ENCODE measurements at places on chromosomes 6 and 20.

GRCh38 chr20:44704551-44704971, 10.6 kb upstream of the CCN5 start:
- no peak for DNase-seq

DNA sequence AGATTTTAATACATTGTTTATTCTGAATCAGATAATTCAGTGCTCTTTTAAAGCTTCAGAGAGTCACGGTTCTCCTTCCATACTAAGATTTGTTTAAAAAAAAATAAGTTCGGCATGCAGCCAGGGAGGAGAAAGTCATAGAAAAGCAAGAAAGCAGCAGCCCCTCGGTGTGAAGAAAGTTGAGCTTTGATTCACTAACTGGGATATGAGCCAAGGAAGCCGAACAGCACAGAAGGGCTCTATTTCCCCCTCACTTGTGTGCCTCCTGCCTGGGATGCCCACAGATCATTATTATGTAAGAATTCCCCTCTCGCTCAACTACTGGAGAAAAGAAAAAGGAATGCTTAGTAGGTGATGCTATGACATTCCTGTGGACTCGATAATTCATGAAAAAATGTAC, 69.3 kb upstream of the SYNJ2 start:
- DNase-seq: no peak

GRCh38 chr6:142326540-142326939, 24.7 kb downstream of the ADGRG6 start:
- DNase-seq: no peak

DNA sequence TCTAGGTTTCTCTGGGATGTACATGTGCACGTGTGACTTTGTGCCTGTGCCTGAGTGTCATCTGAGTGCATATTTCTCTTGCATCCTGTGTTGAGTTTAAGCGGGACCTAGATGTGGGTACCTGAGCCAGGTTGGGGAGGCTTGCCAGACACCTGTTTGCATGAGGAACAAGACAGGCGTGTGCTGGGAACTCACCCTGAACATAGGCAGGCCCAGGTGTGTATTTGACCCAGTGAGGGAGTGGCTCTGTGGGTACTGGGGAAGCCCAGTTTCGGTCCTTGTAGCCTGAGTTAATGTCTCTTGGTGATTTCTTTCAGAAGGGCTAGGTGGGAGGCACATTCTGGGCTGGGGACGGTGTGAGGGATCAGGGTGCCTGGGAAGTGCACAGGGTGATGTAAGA, 98.6 kb downstream of the TMEM170B start:
- no peak for DNase-seq

- no peak for DNase-seq
Measured at GRCh38 chr6:15363164-15363522, 117.3 kb downstream of the JARID2 start.

DNA sequence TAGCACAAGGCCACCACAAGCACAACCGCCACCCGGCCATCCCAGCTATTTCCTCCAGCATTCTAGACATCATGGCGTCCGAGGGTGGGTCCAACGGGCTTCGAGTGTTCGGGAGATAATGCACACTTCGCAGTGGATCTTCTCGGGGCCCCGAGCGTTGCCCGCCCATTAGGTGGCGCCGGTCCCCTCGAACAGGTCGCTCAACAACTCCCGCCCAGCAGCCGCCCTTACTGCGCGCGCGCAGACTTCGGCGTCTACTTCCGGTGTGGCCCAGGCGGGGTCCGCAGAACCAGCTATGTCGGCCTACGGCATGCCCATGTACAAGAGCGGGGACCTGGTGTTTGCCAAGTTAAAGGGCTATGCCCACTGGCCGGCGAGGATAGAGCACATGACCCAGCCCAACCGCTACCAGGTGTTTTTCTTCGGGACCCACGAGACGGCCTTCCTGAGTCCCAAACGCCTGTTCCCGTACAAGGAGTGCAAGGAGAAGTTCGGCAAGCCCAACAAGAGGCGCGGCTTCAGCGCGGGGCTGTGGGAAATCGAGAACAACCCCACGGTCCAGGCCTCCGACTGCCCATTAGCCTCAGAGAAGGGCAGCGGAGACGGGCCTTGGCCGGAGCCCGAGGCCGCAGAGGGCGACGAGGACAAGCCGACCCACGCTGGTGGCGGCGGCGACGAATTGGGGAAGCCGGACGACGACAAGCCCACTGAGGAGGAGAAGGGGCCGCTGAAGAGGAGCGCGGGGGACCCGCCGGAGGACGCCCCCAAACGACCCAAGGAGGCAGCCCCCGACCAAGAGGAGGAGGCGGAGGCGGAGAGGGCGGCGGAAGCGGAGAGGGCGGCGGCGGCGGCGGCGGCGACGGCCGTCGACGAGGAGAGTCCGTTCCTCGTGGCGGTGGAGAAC, at the start of gene HDGFL1:
TSS of gene HDGFL1 (plus strand) at position 286 of the 904 bp plus-strand sequence. CDS start at position 296, 10 bp downstream.
- DNase-seq: no peak

DNA sequence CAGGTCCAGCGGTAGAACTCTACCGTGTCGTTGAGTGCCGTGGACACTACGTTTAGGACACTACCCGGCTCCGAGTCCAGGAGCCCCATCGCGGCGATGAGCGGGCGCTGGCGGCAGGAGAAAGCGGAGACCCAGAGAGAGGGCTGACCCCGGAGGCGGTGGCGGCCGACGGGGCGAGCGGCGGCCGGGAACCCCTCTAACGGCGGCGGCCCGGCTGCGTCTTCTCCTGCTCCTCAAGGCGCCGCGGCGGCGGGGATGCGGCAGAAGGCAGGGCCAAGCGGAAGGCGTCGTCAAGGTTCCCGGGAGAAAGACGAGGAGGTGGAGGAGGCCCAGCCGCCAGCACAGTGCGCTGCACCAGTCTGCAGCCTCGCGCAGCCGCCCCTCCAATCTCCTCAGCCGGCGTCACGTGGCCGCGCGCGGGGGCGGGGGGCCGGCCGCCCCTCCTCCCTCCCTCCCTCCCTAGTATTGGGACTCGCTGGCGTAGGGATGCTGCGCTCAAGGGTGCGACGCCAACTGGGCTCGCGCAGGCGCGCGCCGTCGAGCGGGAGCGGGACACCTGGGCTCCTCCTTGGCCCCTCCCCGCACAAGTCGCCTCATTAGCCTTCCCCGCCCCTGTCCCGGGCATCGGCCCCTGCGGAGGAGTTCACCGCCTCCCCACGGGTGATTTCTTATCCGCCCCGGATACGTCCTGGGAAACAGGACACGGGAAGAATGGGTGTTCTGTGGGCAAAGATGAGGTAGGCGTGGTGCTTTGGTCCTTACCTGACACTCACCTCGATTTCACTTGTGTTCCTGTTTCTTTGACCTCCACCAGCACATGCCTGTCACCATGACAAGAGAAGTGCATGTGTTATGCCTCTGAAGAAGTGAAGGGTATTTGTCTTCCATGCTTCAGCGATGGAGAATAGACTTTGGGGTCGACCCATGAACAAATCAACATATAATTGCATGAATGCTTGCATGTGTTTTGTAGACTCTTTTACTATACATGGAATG, at the start of gene ELOVL4:
TSS of gene ELOVL4 (minus strand) at position 363 of the 996 bp plus-strand sequence. CDS start at position 89, 274 bp downstream.
- DNase-seq: no peak

- no peak for DNase-seq
Measured at GRCh38 chr6:107660839-107661238, 163.3 kb downstream of the SCML4 start.

DNA sequence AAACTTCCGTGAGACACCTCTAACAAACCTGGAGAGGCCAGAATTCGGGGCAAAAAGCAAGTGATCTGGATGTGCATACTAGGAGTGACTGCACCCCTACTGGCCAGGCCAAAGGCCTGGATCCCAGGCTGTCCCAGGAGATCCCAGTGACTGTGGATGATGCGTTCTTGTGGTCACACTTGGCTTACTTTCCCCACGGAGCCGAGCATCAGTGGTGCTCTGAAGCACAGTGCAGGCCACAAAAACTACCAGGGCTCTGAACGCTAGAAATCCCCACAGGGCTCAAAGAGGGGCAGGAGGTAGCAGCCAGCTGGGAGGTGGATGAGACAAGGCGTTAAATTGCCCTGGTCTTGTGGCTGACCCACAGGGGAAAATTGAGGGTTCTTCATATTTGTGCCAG, 7.1 kb downstream of the TRIM26 start:
- no peak for DNase-seq

DNA sequence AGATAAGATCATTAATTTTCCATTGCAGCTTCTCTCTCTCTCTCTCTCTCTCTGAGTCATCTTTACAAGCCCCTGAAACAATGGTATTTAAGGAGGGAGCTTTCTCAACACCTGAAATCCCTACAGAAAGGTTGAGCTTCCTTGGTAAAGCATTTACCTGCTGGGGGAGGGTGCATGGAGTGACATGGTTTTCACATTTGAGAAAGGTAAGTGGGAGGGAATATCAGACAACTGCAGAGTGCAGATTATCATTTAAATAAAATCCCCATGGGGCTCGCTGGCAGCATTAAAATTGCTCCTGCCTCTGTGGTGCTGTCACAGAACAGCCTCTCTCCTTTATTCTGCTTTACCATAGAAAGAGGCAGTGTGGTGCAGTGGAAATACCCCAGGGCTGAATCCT, 10.3 kb upstream of the PDYN start:
- no peak for DNase-seq

DNA sequence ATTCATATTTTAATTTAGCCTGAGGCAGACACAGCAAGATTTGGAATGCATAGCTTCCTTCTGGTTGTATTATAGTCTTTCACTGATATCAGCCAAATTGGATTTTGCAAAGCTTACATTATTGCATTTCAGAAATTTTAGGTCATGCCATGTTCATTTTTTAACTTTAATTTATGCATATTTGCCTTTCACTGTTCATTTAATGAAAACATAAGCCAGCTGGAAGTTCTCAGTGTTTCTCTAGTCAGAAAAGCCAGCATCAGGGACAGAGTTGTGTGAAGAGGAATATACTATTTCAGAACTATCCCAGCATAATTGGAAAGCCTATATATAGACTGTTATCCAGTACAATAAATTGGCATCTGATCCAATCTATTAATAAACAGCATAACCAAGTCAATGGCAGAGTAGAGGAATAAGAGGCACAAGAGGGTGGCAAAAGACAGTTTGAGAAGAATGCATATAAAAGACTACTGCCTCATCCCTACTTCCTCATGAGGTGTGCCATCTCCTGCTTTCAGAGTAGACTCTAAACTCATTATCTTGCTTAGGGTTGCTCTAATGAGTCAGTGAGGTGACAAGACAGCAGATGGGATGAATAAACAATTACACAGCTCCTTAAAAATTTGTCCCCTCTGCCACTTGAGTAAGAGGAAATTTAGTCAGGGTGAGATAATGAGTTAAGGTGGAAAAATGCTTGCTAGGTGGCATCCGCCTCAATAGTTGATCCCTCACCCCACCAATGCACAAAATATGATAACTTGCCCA, 159.8 kb upstream of the HCRTR2 start:
- DNase-seq: no peak

- no peak for DNase-seq
Measured at GRCh38 chr6:56765494-56765893, 122.8 kb upstream of the DST start.

DNA sequence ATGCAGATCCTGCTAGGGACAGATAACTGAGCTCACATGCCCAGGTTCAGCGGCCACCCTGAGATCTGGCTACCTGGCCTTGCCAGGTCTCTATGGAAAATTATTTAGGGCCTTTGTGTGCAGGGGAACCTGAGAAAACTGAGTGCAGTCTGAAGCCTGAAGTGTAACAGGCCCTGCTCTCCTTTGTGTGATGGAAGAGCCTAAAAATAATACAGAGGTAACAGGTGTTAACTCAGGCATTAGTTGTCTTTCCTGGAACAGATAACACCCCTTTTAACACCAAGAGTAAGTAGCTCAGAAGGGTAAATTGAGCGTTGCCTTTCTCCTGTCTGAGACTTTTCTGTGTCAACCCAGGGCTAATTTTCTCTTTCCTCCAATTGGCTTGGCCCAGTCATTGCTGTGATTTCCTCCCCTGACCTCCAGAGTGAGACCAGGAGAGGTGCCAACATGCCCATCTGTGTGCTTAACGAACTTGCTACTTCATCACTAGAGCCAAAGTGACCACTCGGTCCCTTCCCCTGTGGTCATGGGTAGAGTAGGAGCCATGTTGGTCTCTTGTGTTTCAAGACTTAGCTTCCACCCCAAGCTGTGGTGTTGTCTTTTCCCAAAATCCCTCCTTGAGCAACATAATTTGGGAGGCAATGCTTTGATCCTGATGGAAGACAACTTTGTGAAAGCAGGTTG, 304.4 kb upstream of the JAG1 start:
- DNase-seq: no peak

DNA sequence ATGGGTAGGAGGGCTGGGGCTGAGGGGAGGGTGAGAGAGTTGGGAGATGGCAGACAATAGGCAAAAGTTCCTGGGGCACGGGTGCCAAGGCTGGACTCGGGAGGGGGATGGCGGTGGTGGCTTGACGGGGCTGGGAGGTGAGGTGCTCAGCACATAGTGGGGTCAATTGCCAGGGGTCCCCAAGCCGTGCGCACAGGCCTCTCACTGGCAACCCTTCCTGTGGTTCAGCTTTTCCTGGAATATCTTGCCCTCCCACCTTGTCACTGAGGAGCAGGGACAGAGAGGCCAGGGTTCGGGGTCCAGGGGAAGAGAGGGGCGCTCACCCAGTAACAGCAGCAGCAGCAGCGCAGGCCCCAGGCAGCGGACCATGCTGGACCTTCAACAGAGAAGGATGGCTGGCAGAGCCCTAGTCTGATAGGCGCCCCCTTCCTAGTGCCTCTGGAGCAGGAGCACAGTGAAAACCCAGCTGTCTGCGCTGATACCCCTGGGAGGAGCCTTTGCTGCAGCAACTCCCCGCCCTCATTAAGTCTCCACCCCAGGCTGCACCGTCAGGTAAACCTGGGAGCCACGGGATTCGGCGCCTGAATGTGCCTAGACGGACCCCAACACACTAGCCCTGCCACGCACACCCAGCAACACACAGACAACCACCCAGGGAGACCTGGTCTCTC, at the start of gene GFRA4:
TSS of gene GFRA4 (minus strand) at position 369 of the 671 bp plus-strand sequence. CDS start at position 369, 0 bp downstream.
- DNase-seq: no peak
